ENCODE measurements at places on chromosomes 3 and 15.

DNA sequence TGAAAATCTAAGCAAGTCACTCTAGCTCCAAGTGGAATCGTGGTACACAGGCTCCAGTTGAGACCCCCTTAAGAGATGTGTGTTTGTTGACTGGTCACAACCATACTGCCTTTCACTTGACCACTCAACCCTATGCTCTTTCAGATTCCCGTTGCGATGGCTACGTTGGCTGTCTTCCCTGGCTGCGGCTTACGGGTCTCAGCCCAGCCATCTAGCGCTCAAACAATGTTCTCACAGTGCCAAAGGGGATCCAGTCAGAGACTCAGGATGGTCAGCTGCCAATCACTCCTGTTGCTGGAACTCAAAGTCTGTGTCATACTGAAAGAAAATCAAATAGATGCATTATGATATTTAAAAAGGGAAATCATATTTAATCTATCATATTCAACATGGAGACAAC, 237.6 kb downstream of the ITPR1 start:
- DNase-seq: no peak

- DNase-seq: no peak
Observed at GRCh38 chr15:72230197-72231065, 559 bp downstream of the PKM start.

DNA sequence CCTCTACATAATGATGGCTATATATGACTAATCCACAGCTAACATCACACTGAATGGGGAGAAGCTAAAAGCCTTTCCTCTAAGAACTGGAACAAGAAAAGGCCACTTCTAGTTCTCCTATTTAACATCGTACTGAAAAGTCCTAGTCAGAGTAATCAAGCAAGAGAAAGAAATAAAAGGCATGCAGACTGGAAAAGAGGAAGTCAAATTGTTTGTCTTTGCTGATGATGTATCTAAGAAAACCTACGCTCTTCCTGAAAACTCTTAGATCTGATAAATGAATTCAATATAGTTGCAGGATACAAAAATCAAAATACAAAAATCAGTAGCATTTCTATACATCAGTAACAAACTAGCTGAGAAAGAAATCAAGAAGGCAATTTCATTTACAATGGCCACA, 116.9 kb downstream of the TP63 start:
- no peak for DNase-seq

DNA sequence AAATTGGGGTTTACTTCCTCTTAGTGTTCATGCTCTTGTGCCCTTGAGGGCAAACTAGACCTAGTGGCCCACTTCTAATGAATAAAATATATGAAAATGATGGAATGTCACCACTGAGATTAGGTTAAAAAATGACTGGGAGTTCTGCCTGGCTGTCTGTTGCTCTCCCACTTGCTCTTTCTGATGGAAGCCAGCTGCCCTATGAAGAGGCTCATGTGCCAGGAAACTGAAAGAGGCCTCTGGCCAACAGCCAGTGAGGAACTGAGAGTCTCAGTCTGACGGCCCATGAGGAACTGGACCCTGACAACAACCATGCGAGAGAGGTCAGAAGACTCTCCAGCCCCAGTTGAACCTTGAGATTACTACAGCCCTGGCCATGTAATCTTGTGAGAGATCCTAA, 107.1 kb upstream of the FHIT start:
- no peak for DNase-seq

GRCh38 chr3:169345662-169346331, 317.7 kb downstream of the MECOM start:
- DNase-seq: no peak

GRCh38 chr15:80915472-80915871, 74.1 kb downstream of the MESD start:
- DNase-seq: no peak

GRCh38 chr3:106440672-106441071, 571.9 kb upstream of the CBLB start:
- no peak for DNase-seq

DNA sequence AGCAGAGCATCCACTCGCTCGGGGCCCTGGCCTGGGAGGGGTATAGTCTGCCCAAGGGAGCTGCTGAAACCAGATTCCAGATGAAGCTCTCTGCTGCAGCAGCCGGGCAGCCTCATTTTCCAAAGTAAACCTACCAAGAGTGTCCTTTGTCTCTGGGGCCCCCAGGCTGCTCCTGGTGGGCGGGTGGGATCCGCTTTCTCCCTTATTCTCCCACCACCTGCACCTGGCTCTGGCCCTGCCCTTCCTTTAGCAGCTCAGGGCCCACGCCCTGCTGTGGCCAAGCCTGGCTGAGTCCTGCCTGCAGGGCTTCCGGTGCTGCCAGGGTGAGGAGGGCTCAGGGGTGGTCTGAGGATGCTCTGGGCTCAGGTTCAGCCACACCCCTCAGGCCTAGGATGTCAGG, 13.0 kb downstream of the SCN5A start:
- no peak for DNase-seq

- no peak for DNase-seq
Observed at GRCh38 chr15:71335591-71335990, 220.3 kb downstream of the THSD4 start.
